ENCODE measurements at places on chromosomes 5 and 9.

GRCh38 chr9:85089188-85089969, 419.9 kb downstream of the NTRK2 start:
- DNase-seq = no peak

GRCh38 chr5:107670087-107670931, 428 bp downstream of the EFNA5 start:
- DNase-seq = no peak

- DNase-seq = no peak
Measured at GRCh38 chr9:114619191-114619761, 8.2 kb downstream of the TMEM268 start.

DNA sequence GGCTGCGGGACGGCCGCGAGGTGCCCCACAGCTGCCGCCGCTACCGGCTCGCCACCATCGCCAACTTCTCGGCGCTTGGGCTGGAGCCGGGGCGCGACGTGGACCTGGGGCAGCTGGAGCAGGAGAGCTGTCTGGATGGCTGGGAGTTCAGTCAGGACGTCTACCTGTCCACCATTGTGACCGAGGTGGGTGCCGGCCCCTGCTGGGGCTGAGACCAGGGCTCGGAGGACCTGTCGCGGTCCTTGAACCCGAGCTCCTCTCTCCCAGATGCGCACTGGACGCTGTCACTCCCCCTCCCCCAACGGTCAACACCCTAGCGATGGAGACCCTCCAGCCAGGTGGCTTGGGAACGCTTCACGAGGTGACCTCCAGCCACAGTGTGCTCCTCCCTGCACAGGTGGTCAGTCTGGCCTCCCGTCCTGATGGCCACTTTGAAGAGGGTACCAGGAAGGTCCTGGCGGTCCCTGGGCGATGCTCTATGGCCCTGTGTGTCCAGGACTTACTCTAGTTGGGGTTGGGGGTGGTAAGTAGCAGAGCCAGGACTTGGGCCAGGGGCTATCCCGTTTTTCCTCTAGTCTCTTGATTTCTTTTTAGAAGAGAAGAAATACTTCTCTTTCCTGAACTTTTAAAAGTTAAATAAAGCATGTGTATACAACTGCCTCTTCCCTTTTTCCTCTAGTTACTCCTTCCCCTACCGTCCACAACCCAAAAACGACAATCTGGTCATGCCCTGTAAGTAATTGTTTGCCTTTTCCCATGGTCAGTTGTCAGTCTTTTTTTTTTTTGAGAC, 866 bp downstream of the SLC22A5 start:
- no peak for DNase-seq

GRCh38 chr5:132055808-132056609, 4.4 kb upstream of the IL3 start:
- no peak for DNase-seq

DNA sequence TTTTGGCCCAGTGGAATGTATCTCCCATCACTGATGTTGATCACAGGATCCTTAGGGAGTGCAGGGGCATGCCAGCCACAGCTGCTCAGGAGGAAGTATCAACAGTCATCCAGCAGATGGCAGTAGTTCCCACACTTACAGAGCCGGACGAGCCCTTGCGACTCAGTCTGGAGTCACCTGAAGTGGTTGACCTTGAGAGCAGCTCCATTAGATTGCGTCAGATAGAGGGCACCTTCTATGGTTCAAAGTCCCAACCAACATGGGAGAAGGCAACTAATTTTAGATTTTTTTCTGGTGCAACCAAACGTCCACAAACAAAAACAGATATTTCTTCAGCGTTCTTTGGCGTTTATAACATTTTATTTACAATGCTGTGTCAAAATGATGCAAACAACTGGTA, 124.5 kb downstream of the EGFLAM start:
- DNase-seq = no peak

DNA sequence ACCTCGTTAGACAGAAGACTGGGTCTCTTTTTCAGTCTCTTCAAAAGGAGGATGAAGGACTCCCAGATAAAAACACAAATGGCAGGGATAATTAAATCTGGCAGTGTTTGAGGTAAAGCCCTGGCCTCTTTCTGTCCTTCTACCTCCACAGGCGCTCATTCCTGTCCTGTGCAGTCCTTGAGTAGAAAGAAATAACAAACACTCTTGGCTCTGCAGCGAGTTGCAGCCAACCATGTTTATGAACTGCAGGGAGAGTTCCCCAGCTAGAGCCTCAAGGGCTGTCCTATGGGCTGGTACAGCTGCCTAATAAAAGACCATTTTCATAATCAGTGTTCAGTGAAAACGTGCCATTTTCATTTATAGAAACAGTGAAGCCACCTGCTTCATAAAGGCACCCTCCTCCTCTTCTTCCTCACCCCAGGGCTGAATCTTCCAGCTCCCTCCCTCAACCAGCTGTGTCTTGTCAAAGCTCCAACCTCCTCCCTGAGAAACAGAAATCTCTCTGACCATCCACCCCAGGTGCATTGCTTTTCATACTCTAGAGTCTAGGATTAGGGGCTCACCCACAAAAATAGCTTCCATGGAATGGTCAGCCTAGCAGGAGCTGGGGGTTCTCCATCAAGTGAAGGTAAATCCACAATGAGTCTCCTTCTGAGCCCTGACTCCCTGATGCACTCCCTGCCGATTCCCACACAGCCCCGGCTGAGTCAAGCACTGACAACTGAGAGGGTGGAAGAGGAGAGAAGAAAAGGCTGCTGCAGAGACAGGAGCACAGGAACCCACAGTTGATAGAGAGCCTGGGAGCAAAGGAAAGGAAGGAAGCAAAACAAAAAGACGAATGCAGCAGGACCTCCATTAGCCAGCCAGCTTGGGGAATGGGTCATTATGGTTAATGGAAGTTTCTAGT, 150.7 kb downstream of the CMYA5 start:
- no peak for DNase-seq
